ENCODE measurements at places on chromosomes 11 and 22.

DNA sequence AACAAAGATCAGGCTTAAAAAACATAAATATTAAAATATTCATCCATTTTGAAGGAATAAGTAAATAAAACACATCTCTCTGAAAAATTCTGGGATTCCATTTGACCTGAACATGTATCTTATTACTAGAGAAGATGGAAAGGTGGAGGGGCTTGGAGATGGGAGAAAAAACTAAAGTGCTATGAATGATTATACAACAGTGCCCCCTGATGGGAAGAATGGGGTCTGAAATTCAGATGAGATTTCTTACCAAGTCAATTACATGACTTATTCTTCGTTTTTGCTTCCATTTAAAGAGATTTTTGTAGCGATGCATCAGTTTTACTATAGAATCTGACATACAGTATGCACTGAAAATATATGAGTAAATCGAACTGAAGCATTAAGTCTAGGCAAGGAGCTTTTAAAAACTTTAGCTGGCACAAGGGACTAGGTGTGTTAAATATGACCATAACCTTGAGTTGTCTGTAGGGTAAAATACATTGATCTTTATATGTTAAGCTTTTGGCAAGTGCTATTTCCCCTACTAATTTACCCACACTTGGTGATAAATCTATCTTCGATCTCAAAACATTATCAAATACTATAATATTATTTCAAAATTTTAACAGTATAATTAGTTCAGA is 718.8 kb downstream of the CNTN5 start:
- peak; percentile 12 for DNase-seq

DNA sequence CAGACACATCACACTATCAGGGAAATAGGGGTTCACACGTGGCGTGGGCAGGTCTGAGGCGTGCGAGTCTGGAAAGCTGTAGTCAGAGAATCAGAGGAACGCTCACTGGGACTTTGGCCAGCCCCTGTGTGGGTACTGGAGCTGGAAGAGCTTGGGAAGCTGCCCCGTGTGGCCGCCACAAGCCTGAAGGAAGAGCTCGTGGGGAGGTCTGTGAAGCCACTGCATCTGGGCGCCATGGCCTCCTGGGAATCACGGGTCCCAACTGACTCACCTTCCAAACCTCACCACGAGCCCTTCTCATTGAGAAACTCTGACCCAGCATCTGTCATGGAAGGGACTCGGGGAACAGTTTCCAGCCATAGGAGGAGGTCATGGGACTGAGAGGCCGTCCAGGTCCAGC is 5.9 kb upstream of the MRGPRF start:
- no peak for DNase-seq

GRCh38 chr22:32985899-32986765 is 72.0 kb downstream of the SYN3 start:
- peak; percentile 80 for DNase-seq

- DNase-seq = no peak
Measured at GRCh38 chr11:35905646-35906276, 38.1 kb upstream of the LDLRAD3 start.

GRCh38 chr11:119337581-119338317 is 2.9 kb downstream of the C1QTNF5 start:
- no peak for DNase-seq

- no peak for DNase-seq
Measured at GRCh38 chr11:124896821-124897391, 759 bp downstream of the ROBO4 start.

GRCh38 chr11:125494561-125494960 is 1.5 kb downstream of the FEZ1 start:
- no peak for DNase-seq

DNA sequence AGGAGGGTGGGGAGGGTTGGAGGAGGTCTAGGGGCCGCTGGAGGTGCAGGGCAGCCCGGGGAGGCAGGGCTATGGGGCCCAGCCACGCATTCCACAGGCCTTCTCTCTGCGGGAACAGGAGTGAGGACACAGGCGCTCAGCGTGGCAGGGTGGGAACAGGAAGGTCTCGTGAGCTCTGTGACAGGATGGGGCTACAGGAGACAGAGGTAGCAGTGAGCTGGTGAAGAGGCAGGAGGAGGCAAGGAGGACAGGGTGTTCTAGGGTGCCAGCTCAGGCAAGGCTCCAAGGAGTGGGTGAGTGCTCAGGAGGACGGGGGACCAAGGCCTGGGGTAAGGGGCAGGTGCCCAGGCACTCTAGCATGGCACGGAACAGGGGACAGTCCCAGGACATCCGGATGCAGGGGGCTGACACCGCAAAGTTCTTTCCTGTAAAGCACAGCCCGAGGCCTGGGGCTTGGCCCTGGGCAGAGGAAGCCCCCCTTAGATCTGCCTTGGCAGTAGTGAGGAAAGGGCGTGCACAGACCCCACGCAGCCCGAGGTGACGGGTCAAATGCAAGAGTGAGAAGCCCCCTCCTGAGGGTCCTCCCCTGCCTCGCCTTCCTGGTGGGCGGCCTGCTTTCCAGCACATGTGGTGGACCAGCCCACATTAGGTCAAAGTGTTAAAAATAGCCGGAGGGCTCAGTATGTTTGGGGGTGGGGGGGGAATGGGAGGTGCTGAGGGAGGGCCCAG is 4.7 kb upstream of the NEAT1 start:
- DNase-seq = no peak

DNA sequence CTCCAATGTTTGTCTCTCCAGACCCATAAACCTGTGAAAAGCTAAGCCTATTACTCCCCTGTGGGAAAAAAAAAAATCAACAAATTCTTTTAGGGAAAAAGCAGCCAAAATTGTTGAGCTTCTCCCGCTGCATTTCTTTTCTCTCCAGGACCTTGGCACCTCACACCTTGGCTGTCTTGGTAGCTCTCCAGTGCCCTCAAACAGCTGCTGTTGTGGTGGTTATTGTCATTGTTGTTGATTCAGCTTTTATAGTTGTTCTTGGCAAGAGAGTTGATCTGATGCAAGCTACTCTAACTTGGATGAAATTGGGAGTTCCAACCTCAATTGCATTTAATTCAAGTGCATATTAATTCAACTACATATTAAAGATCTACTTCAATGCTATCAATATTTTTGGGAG is 516.9 kb upstream of the LARGE1 start:
- no peak for DNase-seq

DNA sequence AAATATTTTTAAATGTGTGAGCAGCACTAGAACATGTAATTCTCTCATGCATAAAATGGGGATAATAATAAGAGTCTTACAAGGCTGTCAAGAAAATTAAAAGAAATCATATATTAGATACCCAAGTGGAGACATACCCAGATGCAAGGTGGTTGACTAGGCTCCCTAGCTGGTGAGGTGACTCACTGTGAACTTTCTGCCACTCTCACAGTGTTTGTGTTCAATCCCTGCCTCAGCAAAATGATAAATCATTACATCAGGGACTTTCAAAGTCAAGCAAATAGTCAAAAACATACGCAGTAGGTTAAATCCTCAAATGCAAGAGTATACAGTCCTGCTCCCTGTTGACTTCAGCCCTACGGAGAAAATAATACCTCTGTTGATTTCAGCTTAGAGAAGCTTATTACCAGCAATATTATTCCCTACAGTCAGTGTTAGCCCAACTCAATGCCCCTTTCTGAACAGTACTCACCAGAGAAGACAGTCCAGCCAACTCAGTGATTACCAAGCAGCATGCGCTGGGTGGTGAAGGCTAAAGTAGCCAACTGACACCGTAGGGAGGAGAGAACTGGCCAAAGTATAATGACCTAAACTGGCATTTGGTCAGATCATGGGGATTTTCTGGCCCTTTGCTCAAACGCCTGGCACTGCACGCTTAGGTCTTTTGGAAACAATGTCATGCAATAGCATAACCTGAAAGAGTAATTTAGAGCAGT is 73.1 kb upstream of the BARX2 start:
- no peak for DNase-seq

DNA sequence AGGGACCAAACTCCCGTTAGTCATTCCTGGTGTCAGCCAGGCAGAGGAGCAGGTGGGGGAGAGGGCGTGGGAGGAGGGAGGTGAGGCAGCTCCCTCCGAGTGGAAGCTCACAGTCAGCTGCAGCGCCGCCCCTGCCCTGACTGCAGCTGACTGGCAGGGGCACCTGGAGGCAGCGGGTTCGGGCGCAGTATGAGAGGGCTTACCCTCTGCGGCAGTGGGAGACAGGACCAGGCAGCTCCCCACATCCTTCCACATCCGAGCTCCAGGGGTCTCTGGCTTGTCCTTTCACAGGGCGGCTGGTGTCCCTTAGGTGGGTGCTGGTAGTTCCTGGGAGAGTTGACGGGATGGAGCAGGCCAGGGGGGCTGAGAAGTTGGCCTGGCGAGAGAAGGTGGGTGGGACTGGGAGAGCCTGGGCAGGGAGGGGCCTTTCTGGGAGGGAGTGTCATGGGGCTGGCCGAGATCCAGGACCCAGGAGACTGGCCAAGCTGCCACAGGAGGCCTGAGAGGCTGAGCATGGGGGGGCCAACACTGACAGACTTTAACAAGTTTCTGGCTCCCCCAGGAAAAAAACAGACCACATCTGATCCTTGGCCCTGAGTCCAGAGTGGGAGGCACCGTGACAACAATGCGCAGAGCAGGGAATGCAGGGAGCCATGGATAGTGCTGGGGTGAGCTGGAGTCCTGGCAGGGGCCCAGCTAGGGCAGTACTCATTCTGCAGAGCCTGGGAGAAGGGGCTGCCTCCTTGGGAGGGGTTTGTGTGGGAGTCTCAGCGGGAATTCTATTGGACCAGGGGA is 4.9 kb downstream of the ADORA2A start:
- DNase-seq = no peak

DNA sequence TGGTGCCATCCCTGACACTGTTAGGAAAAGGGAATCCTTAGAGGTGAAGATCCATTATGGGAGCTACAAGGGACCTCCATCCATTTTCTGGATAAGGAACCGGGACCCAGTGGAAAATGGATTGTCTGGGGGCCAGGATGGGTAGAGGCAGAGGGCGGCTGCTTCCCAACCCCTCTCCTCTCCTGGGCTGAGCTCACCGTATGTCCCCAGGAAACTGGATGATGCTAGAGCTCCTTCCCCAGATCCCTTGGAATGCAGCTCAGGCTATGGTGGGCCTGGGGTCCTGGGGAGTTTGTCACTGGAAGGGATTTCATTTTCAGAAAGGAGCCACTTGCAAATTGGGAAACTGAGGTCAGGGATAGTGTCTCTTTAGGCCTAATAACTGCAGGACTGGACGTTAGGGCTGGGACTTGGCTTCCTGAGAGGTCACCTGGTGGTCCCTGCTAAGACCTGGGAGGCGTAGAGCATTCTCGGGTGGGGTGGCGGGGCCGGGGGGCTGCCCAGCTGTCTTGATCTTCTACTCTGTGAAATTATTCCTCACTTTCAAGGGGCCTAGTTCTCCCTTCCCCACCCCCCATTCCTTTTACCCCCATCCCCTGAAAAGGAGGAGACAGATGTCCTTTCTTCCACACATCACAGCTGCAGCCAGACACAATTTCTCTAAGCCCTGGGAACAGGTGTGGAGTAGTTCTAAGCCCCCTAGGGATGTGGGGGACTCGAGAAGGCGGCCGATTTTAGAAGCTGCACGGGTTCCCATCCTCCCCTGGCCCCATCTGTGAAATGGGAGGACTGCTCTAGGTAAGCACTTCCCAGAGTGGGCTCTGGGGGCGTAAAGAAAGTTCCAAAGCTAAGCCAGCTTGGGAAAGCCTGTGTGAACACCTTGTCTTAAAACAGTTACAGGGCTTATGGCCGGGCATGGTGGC is 99.8 kb downstream of the PKNOX2 start:
- no peak for DNase-seq

- DNase-seq = no peak
Measured at GRCh38 chr11:67408437-67409200, 4.7 kb downstream of the TBC1D10C start.

- peak; percentile 42 for DNase-seq
Measured at GRCh38 chr11:27701355-27702105, 1.3 kb upstream of the BDNF start.

DNA sequence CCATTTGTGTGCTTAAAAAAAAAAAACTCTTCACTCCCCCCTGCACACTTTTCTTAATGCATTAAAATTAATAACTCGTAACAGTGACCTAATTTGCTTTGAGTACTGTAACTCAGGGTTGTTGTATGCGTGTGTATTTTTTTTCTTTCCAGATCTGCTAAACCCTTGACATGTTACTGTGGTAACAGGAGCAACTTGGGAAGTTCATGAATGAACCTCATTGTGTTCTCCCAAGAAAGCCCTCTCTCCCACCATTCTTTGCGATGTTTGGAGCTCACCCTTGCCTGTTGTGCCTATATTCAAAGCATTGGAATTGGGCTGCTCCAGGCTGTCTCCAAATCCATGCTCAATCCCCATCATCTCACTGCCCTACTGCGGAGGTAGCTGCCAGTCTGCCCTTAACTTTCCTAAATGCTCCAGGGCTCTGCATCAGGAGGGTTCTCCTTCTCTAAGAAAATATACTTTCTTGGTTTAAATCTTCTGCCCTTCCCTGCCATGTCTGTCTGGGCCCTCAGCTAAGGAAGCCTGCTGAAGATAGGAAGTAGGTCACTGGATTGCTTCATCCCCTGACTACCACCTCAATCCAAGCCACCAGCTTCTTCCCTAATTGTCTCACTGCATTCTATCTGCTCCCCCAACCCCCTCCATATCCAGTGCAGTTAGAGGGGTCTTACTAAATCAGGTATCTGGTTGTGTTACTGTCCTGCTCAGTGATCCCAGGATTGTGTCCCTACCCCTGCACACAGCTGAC is 70.3 kb downstream of the KIRREL3 start:
- no peak for DNase-seq

- no peak for DNase-seq
Measured at GRCh38 chr22:28141614-28142013, 222.6 kb upstream of the PITPNB start.

DNA sequence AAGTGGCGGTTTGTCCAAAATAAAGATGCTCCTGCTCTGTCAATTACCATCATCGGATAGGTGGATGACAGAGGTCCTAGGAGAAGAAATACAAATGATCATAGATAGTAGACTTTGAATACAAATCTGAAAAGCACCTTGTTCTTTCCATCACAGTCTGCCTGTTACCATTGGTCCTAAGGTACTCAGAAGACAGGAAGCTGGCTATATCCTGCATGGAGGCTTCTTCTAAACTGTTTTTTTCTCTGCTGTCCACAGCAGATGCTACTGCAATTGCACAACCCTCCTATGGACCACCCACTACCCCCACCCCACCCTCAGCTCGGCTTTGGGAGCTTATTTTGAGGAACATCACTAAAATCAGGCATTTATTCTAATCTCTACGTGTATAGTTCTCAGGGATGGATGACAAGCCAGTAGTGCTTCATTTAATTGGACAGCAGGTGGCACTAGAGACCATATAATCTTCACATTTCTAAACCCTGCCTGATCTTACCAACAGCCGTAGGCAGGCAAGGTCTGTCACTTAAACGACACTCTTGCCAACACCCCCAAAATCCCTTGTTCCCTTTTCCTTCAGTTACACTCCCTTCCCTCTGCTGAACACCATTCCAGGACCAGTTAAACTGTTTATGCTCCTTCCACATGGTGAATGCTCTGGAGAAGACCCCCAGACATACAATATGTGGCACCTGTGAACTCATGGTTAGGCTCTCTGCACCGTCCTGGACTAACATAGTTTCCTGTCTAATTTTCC is 6.6 kb upstream of the PTS start:
- peak; percentile 59 for DNase-seq

GRCh38 chr11:67640021-67640757 is 626 bp upstream of the TBX10 start:
- peak; percentile 100 for DNase-seq
